ENCODE measurements at places on chromosomes 6 and 20. TPM values are rescaled to one million over a fixed set of nuclear protein-coding genes. Genes with fewer than 3 reads are reported as not detected.

Gene HLA-G
- total RNA-seq, result not detected

Gene GPR63
- 0.53 TPM for total RNA-seq

DNA sequence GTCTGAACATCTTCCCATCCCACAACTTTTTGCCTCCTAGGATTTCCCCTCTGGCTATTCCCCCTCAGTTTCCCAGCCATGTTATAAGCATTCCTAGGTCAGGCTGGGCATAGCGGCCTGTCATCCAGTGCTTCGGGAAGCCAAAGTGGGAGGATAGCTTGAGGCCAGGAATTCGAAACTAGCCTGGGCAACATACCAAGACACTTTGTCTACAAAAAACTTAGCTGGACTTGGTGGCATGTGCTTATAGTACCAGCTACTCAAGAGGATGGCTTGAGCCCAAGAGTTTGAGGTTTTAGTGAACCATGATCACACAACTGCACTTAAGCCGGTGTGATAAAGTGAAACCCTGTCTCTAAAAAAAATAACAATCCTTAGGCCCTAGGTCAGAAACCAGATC lies 447.4 kb downstream of the KIF16B start:
- no peaks in the 10 kb centered on the region for H3K27me3 ChIP-seq
- no peak for DNase-seq
- H3K27ac ChIP-seq, result no peak overlapping the region
- H3K36me3 ChIP-seq, result no peaks in the 10 kb centered on the region
- no peaks in the 10 kb centered on the region for H3K4me1 ChIP-seq

GRCh38 chr6:168311410-168312124 lies 8.0 kb downstream of the DACT2 start:
- no peak overlapping the region for H3K4me3 ChIP-seq
- H3K4me1 ChIP-seq, result no peaks in the 10 kb centered on the region
- H3K27ac ChIP-seq, result no peak overlapping the region
- no peak for DNase-seq
- H3K36me3 ChIP-seq, result no peaks in the 10 kb centered on the region
- no peaks in the 10 kb centered on the region for H3K27me3 ChIP-seq

- no peaks in the 10 kb centered on the region for H3K4me1 ChIP-seq
- no peaks in the 10 kb centered on the region for H3K27me3 ChIP-seq
- H3K4me3 ChIP-seq, result no peak overlapping the region
- no peak overlapping the region for H3K27ac ChIP-seq
These were observed 11.6 kb upstream of the CD164 start for GRCh38 chr6:109393886-109394281.

DNA sequence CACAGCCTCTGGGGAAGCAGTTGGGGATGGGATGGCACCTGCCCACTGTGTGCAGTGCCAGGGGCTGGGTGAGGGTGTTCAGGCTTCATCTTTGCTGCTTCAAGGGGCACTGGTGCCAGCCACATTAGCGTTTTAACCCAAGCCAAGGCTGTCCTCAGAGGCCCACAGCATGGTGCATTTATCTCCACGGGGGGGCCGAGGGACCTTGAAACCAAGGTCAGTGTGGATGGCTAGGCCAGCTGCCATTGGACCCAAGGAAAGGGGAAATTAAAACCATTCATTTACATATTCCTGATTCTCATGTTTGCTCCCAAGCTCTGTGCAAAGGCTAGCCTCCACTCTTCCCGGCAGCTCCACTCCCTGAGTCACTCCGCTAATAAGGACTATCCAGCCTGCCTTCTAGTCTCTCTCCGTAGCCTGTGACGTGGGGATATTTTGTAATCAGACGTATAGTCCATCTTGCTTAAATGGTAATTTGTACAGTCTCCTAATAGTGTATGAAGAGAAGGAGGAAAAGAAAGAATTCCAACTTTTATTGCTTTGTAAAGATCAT lies 197.1 kb downstream of the CDH4 start:
- peaks cover 3% of the 10 kb centered on the region for H3K27me3 ChIP-seq
- no peak overlapping the region for H3K4me3 ChIP-seq
- no peaks in the 10 kb centered on the region for H3K36me3 ChIP-seq
- no peaks in the 10 kb centered on the region for H3K4me1 ChIP-seq
- H3K27ac ChIP-seq, result no peak overlapping the region

GRCh38 chr6:115706324-115706723 lies 354.4 kb downstream of the FRK start:
- no peak overlapping the region for H3K27ac ChIP-seq
- no peaks in the 10 kb centered on the region for H3K36me3 ChIP-seq
- no peaks in the 10 kb centered on the region for H3K27me3 ChIP-seq
- no peak for DNase-seq
- H3K4me3 ChIP-seq, result no peak overlapping the region

Data from Peyer's patch (tissue), 4 donors.